ENCODE measurements at places on chromosomes 2 and 18. TPM values are rescaled to one million over a fixed set of nuclear protein-coding genes. Genes with fewer than 3 reads are reported as not detected.

The OSBPL1A gene
- total RNA-seq, result 120 TPM

The SNTG2 gene
- total RNA-seq, result 6.2 TPM

The NEU4 gene
- 2.0 TPM for total RNA-seq

The LOXHD1 gene
- total RNA-seq, result not detected

The ASPRV1 gene
- 1.4 TPM for total RNA-seq

The LCT gene
- not detected for total RNA-seq

The LBH gene
- 508 TPM for total RNA-seq

- peak; percentile 90 for ATAC-seq
Observed at GRCh38 chr2:236731767-236732580, 162.3 kb downstream of the ACKR3 start.

- ATAC-seq, result no peak
Observed at GRCh38 chr2:14297906-14298305, 334.6 kb upstream of the LRATD1 start.

- no peak for ATAC-seq
Observed at GRCh38 chr2:242034996-242035814, 165.7 kb downstream of the RTP5 start.

DNA sequence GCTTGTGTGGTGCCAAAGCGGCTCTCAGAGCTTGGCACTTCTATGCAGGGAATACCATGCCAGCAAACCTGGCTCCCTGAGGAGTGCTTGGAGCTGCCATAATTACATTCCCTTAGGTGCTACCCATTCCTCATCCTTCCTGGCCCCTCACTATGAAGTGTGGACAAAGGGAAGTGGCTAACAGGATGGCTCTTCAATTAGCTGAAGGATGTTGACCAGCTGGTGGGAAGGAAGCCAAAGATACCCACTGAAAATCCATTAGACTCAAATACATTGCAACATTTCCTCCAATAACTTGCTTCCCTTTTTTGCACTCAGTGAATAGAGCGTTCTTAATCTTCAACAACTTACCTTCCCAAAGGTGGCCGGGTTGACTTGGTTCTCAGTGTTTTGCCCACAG is 8.5 kb downstream of the RFX8 start:
- ATAC-seq, result no peak

GRCh38 chr18:57619876-57620275 is 1.8 kb downstream of the NARS1 start:
- ATAC-seq, result no peak

- no peak for ATAC-seq
Observed at GRCh38 chr2:217838409-217838831, 164.4 kb downstream of the TNS1 start.

- ATAC-seq, result no peak
Observed at GRCh38 chr2:23757686-23758433, 169.1 kb downstream of the ATAD2B start.

- ATAC-seq, result no peak
Observed at GRCh38 chr2:172119089-172119488, 16.4 kb upstream of the DLX2 start.

DNA sequence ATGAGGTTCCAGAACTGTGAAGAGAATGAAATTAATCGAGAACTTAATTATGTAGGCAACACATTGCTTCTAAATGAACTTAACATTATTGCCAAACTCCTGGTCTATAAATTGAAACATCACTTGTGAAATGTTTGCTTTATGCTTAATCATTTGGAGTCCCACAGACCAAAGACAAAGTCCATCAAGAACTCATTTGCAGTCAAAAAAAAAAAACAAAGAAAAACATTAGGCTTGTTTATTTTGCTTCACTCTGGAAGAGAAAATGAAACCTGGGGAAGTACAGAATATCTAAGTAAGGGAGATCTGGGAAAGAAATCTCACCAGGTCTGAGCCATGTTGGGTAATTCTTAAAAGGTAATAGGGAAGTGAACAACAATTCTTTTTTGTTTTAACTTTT is 1363.5 kb upstream of the DDX18 start:
- no peak for ATAC-seq

- ATAC-seq, result no peak
Observed at GRCh38 chr18:47883771-47884413, 46.6 kb downstream of the SMAD2 start.

DNA sequence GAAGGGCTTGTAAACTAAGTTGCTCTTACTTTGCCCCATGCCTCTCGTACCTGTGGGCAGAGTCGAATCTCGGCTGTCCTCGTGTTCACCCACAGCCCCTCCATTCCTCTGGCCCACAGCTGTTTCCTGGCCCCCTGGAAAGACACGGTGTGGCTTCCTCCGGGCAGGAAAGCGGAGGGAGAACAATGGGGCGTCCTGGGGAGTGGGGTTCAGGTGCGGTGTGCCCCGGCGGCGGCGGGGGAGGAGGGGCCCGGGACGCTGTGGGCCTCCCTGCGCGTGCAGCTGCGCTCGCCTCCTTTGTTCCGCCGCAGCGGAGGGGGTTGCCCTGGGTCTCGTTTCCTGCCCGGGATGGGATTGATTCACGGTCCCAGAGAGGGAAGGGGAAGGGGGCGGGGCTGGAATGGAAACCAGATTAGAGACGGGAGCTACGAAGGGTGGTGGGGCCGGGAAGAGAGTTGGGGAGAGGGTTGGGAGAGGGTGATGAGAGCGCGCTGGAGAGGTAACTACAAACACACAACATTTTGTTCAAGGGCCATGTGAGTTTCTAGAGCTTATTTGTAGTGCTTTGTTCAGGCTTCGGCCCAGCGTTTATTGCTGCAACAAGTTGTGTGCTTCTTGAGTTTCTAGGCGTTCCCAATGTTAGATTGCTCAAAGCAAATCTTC is 796 bp downstream of the MYO1B start:
- ATAC-seq, result peak; percentile 50

GRCh38 chr2:205171261-205171940 is 510.9 kb upstream of the NRP2 start:
- ATAC-seq, result no peak

GRCh38 chr2:239308661-239309397 is 92.0 kb downstream of the HDAC4 start:
- peak; percentile 53 for ATAC-seq

- ATAC-seq, result no peak
Observed at GRCh38 chr2:149994057-149994728, 406.6 kb upstream of the MMADHC start.

DNA sequence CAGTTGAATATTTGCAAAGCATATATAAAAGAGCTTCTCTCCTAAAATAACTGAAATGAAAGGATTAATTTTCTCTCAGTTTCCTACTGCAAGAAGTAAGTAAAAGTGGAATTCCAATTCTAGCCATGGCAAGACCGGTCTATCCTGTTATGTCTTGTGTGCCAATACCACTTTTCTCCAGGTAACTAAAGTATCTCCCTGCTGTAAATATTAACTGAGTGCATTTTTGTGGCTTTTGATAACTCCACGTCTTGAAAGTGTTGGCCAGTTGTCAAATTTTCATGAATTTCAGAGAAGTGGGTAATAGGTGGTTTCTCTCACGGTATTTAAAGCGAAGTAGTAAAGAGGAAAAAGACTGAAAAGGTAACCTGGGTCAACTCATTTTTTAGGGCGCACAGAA is 225.9 kb downstream of the NEDD4L start:
- no peak for ATAC-seq

GRCh38 chr2:241842620-241843211 is 16.0 kb downstream of the PDCD1 start:
- ATAC-seq, result peak; percentile 55

- no peak for ATAC-seq
Observed at GRCh38 chr18:26407736-26408601, 140.4 kb downstream of the KCTD1 start.

DNA sequence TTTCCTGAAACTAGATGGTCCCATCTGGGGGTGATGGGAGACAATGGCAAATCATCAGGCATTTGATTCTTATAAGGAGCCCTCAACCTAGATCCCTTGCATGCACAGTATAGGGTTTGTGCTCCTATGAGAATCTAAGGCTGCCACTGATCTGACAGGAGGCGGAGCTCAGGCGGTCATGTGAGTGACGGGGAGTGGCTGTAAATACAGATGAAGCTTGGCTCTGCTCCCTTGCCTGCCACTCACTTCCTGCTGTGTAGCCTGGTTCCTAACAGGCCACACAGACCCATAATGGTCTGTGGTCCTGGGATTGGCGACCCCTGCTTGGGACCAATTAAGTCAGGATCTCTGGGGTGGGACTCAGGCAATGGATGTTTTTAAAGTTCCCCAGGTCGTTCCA is 293.4 kb downstream of the ZNF521 start:
- ATAC-seq, result no peak

Data from gastroesophageal sphincter (tissue), 4 donors.